ENCODE measurements at places on chromosomes 4 and X.

DNA sequence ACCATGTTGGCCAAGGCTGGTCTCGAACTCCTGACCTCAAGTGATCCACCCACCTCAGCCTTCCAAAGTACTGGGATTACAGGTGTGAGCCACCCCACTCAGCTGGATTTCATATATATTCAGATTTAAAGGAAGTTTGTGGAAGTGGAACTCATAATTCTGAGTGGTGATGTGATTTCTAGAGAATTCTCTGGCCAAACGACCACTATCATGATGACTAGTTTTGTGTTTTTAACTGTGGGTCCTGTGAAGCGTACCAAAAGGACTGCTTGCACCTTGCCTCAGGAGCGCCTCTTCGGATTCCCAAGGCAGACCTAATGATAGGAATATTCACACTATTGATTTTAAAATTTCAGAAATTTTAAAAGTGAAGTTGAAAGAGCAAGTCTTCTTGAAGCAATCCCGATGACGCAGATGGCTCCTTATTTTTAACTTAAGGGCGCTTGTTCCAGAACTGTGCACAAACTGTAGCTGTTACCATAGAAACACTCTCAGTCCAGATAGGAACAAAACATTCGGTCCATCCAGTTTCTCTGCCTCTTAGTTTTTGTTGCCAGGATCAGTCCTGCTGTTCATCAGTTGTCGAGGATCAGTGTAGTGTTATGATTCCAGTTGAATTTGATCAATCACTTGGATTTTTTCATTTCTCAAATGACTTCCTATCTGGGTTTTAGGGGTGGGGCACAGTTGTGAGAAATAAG is 51.7 kb upstream of the CLCN4 start:
- no peak for DNase-seq

- DNase-seq: no peak
These were observed 346.3 kb upstream of the GALNT7 start for GRCh38 chr4:172822331-172822730.

GRCh38 chrX:108090491-108091263 is 665 bp downstream of the PSMD10 start:
- no peak for DNase-seq

- no peak for DNase-seq
These were observed 32.8 kb downstream of the FAM149A start for GRCh38 chr4:186137196-186137794.

DNA sequence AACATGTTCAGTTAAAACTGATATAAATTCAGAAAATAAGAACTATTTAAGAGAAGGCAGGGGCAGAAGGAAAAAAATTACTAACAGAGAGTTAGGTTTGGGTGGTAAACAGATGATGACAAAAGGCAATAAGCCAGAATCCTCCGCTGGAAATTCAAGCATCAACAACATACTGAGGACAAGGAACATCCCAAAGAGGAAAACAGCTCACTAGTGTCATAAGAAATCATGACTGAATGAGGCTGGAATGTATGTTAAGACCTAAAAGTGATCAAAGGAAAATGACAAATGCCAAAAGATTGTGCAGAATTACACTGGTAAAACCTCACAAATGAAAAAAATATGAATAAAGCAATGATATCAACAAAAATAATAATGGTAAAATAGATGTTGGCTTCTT is 88.4 kb downstream of the WDFY3 start:
- DNase-seq: no peak

DNA sequence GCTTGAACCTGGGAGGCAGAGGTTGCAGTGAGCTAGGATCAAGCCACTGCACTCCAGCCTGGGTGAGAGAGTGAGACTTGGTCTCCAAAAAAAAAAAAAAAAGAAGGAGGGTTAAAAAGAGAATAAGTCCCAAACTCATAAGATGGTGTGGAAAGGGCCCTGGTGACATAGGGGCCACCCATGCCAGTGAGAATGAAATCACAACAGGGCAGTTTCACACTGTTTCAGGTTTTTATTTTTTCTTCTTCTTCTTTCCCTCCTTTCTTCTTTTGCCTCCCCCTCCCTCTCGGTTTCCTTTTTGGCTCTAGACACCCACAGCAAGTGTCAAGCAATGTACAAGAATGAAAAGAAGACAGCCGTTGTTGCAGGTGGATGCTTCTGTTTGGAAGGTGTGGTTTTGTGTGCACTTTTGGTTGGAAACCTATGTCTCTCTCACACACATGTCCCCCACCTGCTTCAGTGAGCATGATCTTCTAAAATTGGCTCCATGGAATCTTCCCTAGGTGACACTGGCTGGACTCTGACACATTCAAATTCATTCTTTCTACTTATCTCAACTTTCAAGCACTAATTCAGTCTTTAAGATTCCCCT is 14.4 kb upstream of the TLR8 start:
- no peak for DNase-seq

- no peak for DNase-seq
These were observed 31.2 kb downstream of the ATG4A start for GRCh38 chrX:108122748-108123147.

- no peak for DNase-seq
These were observed 214.0 kb upstream of the UGT8 start for GRCh38 chr4:114384629-114385028.

GRCh38 chrX:12972878-12973560 is 1.9 kb upstream of the TMSB4X start:
- DNase-seq: no peak

GRCh38 chrX:18557879-18558278 is 114.0 kb downstream of the RS1 start:
- DNase-seq: no peak

DNA sequence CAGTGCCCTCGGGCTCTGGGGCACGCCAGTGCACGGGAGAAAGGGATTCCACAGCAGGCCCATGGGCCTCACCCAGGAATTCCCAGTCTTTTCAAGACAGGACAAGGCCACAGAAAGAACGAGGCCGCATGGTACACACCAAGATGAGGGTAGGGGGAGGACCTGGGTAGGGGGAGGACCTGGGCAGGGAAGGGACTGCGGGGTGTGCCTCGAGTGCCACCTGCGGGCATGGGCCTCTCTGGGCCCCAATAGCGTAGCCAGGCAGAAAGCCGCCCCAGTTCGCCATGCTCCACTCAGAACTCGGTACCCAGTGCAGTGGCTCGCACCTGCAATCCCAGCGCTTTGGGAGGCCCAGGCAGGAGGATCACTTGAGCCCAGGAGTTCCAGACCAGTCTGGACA is 14.0 kb upstream of the DUSP9 start:
- no peak for DNase-seq

GRCh38 chr4:166662266-166662843 is 571.9 kb downstream of the SPOCK3 start:
- no peak for DNase-seq

DNA sequence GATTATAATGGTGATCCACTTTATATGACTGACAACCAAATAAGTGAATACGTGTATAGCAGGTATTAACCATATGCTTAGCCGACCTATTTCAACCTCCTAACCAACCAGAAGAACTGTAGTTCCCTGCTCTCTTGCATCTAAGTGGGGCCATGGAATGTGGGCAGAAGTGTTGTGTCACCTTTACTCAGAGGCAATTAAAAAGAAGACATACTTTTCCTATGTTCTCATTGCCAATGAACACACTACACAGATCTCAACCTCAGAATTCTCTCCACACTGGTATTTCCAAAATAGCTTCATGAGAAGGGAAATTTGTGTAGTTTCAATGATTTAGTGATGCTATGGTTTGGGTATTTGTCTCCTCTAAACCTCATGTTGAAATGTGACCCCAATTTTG is 3.2 kb upstream of the NFKB1 start:
- DNase-seq: no peak

DNA sequence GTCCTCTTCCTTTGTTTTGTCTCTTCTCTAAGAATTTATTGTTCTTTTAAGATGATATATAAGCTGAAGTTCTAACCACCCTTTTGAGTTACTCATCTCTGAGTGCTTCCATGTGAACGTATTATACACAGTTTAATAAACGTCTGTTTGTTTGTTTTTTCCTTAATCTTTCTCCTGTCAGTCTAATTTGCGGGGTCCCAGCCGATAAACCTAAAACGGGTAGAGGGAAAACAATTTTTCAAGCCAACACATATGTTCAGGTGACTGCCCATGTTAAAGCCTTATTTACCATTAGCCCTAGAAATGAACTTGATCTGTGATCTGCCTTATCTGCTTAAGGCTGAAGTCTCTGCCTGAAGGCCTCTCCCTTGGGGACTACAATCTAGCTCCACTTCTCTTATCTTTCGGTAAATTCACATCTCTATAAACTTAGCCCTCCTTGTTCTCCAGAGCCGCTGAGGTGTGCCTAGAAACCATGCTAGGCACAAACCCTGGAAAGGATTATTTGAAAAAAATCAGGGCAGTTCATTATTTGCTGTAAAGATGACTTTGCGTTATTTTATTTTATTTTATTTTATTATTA is 158.8 kb downstream of the CAMK2D start:
- no peak for DNase-seq

DNA sequence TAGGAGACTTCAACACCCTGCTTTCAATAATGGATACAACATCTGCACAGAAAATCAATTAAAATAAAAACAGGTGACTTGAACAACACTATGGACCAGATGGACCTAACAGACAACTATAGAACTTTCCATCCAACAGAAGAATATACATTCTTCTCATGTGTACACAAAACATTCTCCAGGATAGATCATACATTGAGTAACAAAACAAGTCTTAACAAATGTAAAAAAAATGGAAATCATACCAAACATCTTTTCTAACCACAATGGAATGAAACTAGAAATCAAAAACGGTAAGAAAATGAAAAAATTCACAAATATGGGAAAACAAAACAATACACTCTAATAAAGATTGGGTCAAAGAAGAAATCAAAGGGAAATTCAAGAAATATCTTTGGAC is 24.7 kb downstream of the CYP2U1 start:
- no peak for DNase-seq

DNA sequence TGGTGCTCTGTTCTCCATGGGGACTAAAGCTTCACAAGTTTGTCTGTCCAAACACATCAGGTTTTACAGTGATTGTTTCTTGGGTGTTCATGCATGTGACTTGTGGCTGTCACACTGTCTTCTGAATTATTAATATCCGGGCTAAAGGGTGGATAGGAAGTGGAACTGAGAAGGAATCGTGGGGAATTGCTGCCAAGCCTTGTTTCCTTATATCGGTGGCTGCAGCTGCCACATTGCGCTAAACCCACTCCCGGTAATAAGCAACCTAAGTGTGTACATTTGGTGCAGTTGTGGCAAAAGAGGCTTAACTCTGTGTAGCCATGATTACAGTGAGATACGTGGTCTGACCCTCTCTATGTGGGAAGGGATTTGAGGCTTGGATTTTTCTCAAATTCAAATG is 30.7 kb downstream of the SEPTIN11 start:
- DNase-seq: no peak

- DNase-seq: no peak
These were observed 55.4 kb downstream of the C4orf51 start for GRCh38 chr4:145735347-145735675.

DNA sequence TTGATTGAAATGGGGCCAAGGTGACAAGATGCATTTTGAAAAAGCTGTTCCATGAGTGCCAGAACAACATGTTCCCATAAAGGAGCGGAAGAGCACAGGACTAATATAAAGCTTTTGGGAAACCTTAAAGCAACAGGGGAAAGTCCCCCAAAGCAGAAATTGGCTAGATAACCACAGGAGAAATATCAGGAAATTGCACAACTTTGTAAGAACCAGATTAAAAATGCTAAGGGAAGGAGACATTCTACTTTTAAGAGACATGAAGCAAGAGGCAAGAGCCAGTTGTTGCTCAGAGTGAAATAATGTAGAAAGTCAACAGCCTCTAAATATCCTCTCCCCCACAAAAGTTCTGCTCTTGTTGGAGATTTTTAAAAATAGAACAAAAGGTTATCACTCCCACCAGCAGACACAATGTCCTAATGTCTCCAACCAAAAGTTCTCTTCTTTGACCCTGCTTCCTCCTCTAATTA is 85.2 kb upstream of the LNX1 start:
- DNase-seq: no peak

DNA sequence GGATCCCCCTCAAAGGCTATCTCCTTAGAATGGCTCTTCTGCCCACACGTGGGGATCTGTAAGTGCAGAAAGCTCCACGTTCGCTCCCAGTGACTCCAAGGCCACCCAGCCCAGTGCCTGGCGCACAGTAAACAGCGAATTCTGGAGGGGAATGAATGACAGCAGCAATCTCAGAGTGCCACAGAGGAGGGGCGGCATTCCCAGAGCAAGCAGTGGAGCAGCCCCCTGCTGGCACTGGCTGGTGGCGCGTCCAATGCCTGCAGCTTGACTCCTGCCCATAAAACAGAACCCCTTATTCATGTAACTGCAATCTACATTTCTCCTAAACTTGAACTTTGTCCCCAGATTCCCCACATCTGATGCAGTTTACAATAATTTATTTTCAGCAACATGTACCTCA is 6.9 kb upstream of the HELT start:
- DNase-seq: peak; percentile 31

- DNase-seq: no peak
These were observed 167.3 kb upstream of the SH3RF1 start for GRCh38 chr4:169438057-169438480.

GRCh38 chr4:125316791-125317524 is 2.2 kb downstream of the FAT4 start:
- DNase-seq: no peak

GRCh38 chr4:79015411-79015810 is 76.2 kb upstream of the PAQR3 start:
- no peak for DNase-seq

DNA sequence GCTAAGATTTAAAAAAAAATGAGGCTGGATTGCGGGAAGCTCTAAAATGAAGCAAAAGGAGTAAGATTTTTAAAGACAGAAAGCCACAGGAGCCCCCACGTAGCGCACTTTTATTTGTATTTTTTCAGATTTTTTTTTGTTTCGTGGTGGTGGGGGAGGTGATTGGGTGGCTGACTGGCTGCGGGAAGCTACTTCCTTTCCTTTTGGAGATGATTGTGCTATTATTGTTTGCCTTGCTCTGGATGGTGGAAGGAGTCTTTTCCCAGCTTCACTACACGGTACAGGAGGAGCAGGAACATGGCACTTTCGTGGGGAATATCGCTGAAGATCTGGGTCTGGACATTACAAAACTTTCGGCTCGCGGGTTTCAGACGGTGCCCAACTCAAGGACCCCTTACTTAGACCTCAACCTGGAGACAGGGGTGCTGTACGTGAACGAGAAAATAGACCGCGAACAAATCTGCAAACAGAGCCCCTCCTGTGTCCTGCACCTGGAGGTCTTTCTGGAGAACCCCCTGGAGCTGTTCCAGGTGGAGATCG is 908 bp downstream of the PCDH10 start:
- DNase-seq: no peak

DNA sequence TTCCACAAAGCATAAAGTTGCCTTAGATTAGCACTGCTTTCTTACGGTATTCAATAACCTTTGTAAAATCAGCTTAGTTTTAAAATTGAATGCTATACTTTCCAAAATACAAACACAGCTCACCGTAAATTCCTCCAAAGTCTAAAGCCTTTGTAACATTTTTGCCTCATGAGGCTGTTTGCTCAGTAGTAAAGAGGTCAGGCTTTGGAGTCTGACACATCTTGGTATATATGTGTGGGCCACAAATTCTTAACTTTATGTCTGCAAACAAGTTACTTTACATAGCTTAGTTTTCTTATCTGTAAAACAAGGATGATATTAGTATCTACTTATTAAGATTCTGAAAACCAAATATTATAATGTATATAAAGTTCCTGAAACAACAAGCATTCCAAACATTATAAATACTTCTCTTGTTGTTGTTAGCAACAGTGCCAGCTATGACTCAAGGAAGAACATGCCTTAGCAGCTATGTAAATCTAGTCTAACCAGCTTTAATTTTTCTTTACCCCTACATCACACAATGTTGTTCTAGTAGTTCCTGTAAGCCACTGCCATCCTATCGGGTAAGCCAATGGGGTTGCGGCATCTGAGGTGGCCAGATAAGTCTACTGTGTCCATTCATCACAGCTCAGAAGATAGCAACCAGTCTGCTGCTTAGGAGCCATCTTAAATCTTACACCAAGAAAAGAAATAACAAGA is 709.0 kb downstream of the KLHL13 start:
- DNase-seq: no peak
